ENCODE measurements at places on chromosomes 3 and 15. TPM values are rescaled to one million over a fixed set of nuclear protein-coding genes. Genes with fewer than 3 reads are reported as not detected.

Gene SLC7A14
- not detected for total RNA-seq

Gene THPO
- total RNA-seq: not detected

Gene TXNRD3
- total RNA-seq: 8.2 TPM

Gene ITPKA
- total RNA-seq: 13.2 TPM

Gene KCNAB1
- total RNA-seq: not detected

Gene NOX5
- 0.18 TPM for total RNA-seq

Gene CAMKV
- total RNA-seq: 0.29 TPM

Gene NANOGP8
- total RNA-seq: not detected

Gene HRH1
- 6.1 TPM for total RNA-seq

Gene REC114
- not detected for total RNA-seq

Gene GNAT1
- total RNA-seq: 0.48 TPM

Gene PLCL2
- 4.5 TPM for total RNA-seq

Gene GOLGB1
- total RNA-seq: 18.0 TPM

Gene FANCD2OS
- not detected for total RNA-seq

Gene TOPBP1
- total RNA-seq: 26.2 TPM

Gene LRRK1
- 11.0 TPM for total RNA-seq

Gene LRRC2
- not detected for total RNA-seq

Gene NME9
- total RNA-seq: not detected

Gene ISY1
- total RNA-seq: 17.5 TPM

Gene ARPP21
- total RNA-seq: 0.02 TPM

Gene CD200
- total RNA-seq: not detected

Gene C3orf22
- total RNA-seq: not detected

Gene GPD1L
- 19.9 TPM for total RNA-seq

Gene HIGD2B
- 0.10 TPM for total RNA-seq

Gene QARS1
- total RNA-seq: 156 TPM

Gene UCN2
- total RNA-seq: 8.3 TPM

Gene ZIC1
- 0.02 TPM for total RNA-seq

Gene ADAMTSL3
- total RNA-seq: 0.56 TPM

Gene ANKRD34C
- not detected for total RNA-seq

Gene CPNE4
- total RNA-seq: 4.8 TPM

Gene AMT
- 0.36 TPM for total RNA-seq

Gene SLC35G2
- 24.6 TPM for total RNA-seq

Gene CCDC80
- 47.0 TPM for total RNA-seq

Gene TP63
- total RNA-seq: 0.18 TPM

Gene IQCF5
- total RNA-seq: not detected

Gene BCL2A1
- 17.9 TPM for total RNA-seq
